ENCODE measurements at places on chromosomes 7 and 10. TPM values are rescaled to one million over a fixed set of nuclear protein-coding genes. Genes with fewer than 3 reads are reported as not detected.

HGF gene
- 0.76 TPM for total RNA-seq

LBX1 gene
- not detected for total RNA-seq

SLC18A3 gene
- total RNA-seq = not detected

MRPS24 gene
- 123 TPM for total RNA-seq

NRF1 gene
- total RNA-seq = 9.1 TPM

DRGX gene
- total RNA-seq = not detected

NYAP1 gene
- 0.16 TPM for total RNA-seq

LRRC61 gene
- 9.6 TPM for total RNA-seq

MYO1G gene
- 1.1 TPM for total RNA-seq

CALN1 gene
- total RNA-seq = 0.24 TPM

SFXN3 gene
- total RNA-seq = 4.9 TPM

ATE1 gene
- 20.3 TPM for total RNA-seq

NET1 gene
- 182 TPM for total RNA-seq

ZNF727 gene
- 0.48 TPM for total RNA-seq

SLC25A28 gene
- total RNA-seq = 35.8 TPM

NRAP gene
- 0.12 TPM for total RNA-seq

PRSS37 gene
- not detected for total RNA-seq

ARHGAP22 gene
- total RNA-seq = 1.6 TPM

DNA sequence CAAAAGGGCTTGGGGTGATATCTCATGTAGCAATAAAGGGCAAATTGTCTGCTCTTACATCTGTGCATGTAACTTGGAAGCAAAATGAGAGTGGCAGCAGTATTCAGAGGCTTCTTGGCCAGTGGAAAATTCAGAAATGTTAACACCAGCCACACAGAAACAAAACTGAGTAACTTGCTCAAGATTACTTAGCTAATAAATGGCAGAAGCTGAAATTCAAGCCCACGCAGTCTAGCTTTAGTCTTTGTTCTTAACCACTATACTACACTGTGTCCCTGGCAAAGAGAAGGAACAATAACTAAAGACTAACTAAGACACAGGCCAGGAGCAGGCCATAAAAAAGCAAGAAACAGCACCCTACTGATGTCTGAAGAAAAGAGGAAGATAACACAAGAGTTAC lies 185.9 kb upstream of the ASAH2 start:
- no peak for ATAC-seq

DNA sequence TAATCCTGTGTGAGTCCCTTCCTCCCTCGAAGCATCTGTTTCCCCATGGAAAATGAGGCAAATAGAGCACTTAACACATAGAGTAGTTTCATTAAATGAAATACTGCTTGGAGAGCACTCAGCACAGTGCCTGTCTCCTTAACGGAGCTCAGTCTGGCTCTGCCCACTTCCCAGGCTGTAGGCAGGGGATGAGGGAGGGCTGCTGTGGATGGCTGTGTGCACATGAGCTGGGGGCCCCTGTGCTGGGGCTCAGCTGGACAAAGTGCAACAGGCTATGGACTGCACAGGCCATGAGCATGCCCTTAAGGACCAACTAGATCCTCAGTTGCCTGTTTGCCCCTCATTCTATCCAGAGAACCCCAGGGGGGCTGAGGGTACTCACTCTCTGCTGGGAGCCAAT lies 14.5 kb downstream of the ZCCHC24 start:
- no peak for ATAC-seq

GRCh38 chr10:83760142-83760541 lies 379.2 kb upstream of the GHITM start:
- no peak for ATAC-seq

DNA sequence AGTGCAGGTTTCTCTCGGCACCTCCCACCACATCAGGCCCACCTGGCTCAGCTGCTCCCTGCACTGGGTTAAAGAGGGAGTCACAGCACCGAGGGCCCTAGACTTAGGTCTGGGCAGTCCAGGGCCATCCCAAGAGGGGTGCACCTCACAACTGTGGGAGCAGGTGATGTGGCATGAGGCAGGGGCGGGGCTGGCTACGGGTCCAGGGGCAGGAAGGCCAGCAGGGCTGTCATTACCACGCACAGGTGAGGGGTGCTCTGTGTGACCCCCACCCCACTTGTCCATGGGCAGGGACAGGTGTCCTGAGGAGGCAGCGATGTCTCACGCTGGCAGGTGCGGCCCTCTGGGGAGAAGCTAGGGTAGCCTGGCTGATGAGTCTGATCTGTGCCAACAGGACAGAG lies 40.5 kb upstream of the DPYSL4 start:
- ATAC-seq = no peak

- ATAC-seq = no peak
Measured at GRCh38 chr10:97831259-97831658, 18.4 kb upstream of the GOLGA7B start.

DNA sequence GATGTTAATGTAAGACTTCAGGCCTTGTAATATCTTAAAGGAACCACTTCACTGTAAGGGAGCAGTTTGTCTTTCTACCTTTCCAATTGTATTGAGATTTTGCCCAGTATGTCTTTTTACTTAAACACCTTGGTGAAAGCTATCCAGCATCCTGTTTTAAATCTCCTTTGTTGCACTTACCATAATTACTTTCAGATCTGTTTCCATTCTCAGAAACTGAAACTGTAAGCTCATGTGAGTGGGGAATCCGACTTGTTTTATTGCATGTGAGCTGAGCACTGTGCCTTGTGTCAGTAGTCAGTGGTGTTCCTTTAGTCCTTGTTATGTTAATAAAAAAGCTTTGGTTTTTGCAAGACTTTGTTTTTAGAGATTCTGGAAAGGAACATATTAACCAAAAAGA lies 42.2 kb downstream of the BMPR1A start:
- no peak for ATAC-seq

DNA sequence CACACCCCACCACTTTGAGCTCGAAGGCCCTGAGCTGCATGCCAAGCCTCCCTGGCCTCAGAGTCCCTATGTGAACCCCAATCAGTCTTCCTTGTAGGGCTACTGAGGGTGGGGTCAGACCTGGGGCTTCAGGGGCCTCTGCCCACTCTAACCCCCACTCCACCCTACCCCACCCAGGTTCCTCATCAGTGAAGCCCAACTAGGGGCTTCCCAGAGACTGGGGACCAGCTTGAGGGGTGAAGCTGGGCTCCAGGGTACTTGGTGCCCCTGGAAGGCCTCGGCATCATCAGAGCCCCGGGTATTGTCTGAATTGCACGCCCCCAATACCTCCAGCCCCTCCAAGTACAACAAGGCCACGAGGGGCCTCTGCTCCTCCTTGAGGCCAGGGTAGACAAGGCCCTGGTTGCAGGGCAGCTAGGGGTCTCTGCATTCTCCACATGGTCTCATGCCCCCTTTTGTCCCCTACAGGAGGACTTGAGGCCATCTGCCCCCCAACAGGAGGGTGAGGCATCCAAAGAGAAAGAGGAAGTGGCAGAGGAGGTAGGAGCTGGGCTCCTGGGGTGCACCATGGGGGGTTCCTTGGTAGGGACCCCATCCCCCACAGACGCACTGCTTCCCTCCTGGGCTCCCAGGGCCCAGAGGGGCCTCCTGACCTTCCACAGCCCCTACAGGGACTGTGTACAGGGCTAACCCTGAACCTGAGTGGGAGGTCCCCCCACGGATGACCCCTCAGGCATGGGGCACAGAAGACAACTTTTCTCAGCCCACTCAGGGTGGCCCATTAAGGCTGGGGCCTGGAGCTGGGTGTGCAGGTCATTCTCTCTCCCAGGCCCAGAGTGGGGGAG lies 4.0 kb downstream of the SNCG start:
- ATAC-seq = no peak

DNA sequence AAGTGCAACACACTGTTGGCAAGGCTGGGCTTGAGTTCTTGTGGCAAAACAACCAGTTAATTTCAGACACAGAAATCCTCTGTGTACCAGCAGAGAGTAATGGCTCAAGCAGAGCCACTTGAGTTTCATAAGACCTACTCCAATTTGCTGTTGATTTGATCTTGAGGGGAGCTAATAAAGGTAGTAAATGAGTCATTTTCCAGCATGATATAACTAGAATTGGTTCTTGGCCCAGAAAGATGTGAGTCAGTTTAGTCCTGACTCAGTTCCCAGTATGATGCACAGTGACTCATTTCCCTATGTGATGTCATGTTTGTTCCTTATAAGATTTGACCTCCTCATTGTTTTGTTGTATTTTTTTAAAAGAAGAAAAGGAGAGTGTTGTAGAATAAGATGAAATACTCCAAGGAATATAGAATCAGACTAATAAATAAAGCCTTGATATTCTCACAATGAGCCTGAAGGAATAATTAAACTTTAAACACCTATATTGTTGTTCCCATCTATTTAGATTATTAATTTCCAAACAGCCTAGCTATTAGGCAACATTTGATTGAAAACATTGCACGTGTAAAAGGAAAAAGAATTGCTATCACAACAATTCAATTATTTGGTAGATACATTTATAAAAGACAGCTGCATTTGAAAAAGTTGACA lies 186.2 kb downstream of the REEP3 start:
- peak; percentile 91 for ATAC-seq

DNA sequence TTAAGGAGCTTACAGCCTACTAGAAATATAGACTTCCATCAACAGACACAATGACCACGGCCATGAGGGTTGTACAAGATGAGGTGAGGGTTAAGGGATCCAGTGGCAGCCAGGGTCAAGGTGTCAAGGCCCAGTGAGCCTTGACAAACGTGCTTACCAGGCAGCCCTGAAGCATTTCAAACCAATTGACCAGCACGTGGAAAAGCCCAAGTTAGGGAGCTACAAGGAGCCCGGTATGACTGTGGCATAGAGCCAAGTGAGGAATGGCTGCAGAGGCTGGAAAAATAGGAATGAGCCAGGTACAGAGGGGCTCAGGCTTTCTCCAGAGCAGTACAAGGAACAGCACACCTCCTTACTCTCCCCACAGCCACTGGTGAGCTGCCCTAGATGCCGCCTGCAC lies 12.7 kb downstream of the AFAP1L2 start:
- no peak for ATAC-seq

DNA sequence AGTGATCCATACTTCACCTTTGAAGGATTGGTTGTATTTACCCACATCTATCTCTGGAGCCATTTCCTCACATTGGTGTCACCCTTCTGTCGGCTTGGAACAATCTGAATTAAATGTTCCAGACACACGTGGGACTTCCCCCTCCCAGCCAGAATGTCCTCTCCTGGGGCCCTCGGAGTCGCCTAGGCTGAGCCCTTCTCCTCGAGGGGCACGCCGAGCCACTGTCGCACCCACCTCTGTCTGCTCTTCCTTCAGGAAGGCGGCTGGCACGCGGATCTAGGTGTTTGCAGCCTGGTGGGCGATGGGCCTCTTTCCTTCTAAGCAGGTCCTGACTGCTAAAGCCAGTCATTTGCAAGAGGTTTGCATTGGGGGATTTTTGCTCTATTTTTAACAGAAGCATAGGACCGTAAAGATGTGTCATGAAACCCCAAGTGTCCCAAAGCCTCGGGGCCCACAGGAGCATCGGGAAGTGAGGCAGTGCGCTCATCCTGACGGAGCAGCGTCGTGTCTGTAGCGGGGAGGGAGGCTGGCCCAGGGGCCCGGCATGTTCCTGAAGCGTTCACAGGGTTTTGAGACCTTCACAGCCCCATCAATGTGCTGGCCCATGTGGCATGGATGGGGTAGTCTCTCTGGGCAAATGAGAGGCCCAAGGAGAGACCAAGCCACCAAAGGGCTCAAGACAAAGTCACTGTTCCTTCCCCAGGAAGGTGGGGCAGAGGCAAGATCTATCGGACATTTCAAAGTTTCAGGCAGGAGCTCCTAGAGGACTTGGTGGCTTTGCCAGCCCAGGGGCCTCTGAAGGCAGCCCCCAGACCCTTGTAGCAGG lies 86.7 kb downstream of the RGS10 start:
- no peak for ATAC-seq

DNA sequence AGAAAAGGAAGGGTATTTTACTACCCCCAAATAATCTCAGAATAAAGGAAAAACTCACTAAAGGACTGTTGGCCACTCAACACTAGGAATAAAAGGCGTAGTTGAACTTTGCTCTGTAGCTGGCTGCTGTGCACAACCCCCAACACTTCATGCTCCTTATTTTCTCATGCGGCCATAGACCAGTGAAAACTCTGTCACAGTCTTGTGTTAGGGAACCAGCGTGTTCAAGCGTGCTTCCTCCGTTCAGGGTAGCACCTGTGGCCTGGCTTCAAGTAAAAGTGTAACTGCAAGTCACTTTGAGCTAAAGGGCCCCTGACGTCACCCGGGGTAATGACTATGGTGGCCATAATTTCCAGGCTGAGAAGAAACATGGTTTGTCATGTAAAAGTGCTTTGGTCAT lies 27.0 kb downstream of the BLNK start:
- peak; percentile 42 for ATAC-seq

- no peak for ATAC-seq
Measured at GRCh38 chr10:62736168-62736546, 68.4 kb upstream of the ADO start.

DNA sequence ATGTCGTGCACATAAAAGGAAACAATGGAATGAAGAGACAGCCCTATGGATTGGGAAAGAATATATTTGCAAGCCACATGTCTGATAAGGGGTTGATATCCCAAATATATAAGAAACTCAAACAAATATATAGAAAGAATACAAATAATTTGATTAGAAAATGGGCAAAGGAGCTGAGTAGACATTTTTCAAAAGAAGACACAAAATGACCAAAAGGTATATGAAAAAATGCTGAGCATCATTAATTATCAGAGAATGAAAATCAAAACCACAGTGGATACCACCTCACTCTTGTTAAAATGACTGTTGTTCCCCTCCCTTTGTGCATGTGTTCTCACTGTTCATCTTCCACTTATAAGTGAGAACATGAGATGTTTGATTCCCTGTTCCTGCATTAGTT lies 175.3 kb downstream of the CNTNAP2 start:
- ATAC-seq = no peak

DNA sequence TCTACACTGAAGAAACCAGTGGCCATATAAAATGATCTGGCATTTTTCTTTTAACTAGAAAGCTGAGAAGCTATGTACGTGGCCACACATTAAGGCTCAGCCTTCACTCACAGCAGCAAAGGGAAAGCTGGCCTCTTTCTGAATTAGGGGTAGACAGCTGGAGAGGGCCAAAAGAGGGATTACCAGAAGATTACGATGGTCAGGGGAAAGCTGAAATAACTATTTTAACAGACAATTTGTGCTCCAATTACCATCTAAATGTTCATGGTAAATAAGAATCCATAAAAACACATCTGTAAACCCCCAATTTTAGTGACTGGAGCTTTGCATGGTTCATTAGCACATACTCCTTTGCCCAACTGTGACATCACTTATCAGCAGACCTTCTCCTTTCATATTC lies 314.3 kb downstream of the HPSE2 start:
- no peak for ATAC-seq

GRCh38 chr10:11936389-11937152 lies 106.0 kb downstream of the UPF2 start:
- ATAC-seq = no peak

- no peak for ATAC-seq
Measured at GRCh38 chr7:127845522-127846214, 185.6 kb downstream of the LRRC4 start.

- ATAC-seq = no peak
Measured at GRCh38 chr7:36567699-36568451, 156.4 kb downstream of the AOAH start.

GRCh38 chr7:10799475-10799874 lies 174.2 kb upstream of the PHF14 start:
- no peak for ATAC-seq

DNA sequence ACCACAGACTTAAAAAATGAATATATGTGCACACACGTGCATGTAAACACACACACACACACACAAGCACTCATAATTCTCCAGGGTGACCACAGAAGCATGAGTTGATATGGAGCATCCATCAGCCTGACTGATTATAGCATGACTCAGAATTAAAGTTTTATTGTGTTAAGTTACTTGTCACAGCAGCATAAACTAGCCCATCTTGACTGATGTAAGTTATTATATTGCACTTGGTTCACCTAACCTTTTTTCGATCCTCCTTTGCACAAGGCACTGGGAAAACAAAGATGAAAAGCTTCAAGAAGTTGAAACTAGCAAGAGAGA lies 18.8 kb upstream of the SLC35G1 start:
- no peak for ATAC-seq

Measured in esophagus mucosa (tissue), 1 donor.